Left kidney (tissue), 8 donors: ENCODE measurements at places on chromosomes 2 and 18. TPM values are rescaled to one million over a fixed set of nuclear protein-coding genes. Genes with fewer than 3 reads are reported as not detected.

- DNase-seq: no peak
These were observed 35.6 kb upstream of the NDUFV2 start for GRCh38 chr18:9066817-9067306.

DNA sequence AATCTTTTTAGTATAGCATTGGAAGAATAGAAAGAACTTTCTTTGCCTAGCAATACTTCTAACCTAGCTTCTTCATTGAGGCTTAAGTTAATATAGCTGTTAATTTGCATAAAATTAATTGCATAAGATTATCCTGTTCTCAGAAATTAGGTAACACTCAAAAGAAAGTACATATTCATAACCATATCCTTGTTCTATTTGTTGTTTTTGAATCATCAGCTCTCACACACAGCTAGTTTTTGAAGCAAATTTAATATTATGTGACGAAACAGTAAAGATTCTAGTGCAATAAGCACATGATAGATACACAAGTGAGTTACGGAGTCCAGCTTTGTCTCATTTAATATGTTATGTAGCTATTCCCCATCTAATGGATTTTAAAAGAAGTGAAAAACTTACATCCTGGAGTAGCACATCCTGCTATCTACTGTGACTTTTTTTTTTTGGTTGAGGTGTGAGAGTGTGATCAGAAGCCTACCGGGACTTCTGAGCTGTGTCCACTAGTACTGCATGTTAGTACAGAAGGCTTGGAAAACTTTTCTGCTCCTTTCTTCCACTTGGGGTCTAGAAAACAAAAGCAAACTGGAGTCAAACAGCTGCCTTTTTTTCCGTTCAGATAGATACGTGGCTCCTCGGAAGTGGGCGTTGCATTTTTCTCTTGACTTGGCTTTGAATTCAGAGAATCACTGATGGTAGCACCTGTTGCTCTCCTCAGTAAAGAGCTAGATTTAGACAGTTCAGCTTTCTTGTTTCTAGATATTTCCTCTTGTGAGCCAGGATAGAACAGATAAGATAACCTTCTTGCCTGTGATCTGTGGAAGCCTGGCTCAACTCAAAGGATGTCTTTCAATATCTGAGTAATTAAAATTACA, 27.2 kb downstream of the KDM3A start:
- no peak for DNase-seq

DNA sequence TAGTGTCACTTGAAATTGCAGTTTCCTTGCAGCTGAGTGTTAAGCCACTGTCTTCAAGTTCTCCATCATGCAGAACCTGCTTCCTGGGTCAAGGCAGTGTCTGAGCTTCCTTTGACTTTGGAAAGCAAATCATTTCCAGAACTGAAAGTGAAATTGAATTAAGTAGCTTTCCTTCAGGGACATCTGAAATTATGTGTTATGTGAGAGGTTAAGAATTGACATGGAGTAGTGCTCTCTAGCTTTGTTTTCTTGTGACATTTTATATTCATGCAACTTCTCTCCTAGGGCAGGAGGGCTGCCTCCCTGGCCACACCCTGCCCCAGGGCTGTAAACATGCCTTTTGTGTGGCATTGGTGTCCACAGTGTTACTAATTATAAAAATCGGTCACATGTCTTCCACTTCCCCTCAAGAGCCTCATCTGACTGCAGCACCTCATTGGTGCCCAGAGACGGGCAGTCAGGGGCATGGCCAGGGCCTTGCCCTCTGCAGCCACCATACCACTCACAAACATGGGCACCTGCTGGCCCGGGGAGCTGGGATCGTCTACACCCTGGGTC, 14.4 kb downstream of the RAB12 start:
- DNase-seq: no peak

- no peak for DNase-seq
These were observed 479.7 kb upstream of the RAB6C start for GRCh38 chr2:129499747-129500146.

DNA sequence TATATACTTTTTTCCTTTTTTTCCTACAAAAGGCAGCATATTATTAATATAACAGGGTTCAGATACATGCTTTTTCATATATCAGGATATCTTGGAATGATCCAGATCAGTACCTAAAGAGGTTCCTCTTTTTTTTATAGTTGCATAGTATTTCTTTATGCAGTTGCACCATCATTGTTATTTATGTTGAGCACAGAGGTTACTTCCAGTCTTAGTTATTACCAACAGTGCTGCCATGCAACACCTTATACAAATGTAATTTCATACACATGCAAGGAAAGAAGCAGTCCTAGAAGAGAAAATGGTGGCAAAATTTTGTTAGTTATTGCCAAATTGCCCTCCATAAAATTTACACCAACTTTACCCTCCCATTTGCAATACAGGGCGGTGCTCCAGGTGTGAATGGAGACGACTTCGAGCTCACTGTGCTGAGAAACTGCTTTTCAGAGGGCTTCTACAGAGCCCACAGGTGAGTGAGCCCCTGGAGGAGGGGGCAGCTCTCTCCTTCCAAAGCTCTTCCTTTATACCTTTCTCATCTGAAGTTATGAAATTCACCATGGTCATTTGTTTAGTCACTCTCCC, 30.0 kb upstream of the KCMF1 start:
- no peak for DNase-seq

DNA sequence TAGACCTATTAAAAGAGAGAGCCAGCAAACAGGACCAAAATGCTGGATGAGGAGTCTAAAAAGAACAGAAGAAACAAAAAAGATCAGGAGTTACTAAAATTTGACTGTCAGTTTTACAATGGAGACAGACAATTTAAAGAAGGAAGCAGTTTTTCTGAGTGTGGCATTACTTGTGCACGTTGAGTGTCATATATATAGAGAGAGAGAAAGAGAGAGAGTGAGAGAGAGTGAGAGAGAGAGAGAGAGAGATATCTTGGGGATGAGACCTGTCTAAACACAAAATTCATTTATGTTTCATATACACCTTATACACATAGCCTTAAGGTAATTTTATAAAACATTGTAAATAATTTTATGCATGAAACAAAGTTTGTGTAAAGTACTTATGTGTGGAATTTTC, 2.1 kb upstream of the GALNT3 start:
- DNase-seq: no peak

DNA sequence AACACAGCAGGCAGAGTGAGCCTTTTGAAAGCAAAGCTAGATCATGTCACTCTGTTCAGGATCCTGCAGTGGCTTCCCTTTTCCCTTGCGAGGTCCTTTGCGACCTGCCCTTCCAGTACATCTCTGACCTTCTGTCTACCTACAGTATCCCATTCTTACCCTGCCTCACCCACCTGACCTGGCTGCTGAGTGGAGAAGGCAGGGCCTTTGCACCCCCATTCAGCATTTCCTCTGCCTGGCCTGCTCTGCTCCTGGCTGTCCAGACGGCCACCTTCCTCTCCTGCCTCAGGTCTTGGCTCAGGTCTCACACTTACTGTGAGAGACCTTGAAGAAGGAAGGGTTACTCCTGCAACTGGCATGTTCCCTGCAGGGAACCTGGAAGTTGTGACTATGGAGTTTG, 77.4 kb downstream of the MAPRE2 start:
- DNase-seq: no peak

DNA sequence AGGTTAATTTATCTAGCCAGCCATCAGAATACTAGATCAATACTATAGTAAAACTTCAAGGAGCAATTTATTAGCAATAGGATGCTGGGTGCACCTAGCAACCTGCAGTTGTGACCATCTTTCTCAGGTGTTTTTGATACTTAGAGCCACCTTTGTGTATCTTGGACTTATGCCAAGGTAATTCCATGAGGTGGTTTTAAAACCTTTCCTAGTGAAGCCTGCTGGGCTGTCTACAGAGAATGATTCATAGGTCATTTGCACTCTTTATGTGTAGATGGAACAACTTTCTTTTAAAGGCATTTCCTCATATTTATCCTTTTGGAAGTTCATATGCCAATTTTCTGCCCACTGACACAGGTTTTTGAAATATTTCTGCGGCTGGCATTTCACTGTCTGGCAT, 1030.1 kb upstream of the POU3F3 start:
- no peak for DNase-seq

- no peak for DNase-seq
These were observed 46.7 kb downstream of the ARHGAP28 start for GRCh38 chr18:6776188-6776587.

- peak; percentile 69 for DNase-seq
These were observed 58.1 kb upstream of the RALBP1 start for GRCh38 chr18:9417073-9417851.

- no peak for DNase-seq
These were observed 11.9 kb downstream of the PPP3R1 start for GRCh38 chr2:68240446-68240845.

DNA sequence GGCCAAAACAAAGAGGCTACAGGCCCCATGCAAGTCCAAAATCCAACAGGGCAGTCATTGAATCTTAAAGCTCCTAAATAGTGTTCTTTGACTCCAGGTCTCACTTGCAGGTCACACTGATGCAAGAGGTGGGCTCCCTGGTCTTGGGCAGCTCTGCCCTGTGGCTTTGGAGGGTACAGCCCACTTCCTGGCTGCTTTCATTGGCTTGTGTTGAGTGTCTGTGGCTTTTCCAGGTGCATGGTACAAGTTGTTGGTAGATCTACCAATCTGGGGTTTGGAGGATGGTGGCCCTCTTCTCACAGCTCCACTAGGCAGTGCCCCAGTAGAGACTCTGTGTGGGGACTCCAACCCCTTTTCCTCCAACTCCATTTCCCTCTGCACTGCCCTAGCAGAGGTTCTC, 115.8 kb upstream of the ALKAL2 start:
- no peak for DNase-seq

GRCh38 chr2:119246884-119247843, 23.5 kb downstream of the STEAP3 start:
- no peak for DNase-seq

GRCh38 chr18:25453556-25454269, 101.7 kb upstream of the ZNF521 start:
- no peak for DNase-seq

- no peak for DNase-seq
These were observed 87.0 kb downstream of the CERS6 start for GRCh38 chr2:168543037-168543436.

- DNase-seq: no peak
These were observed 176.0 kb downstream of the CTIF start for GRCh38 chr18:48714873-48715272.

GRCh38 chr2:52194342-52194741, 1162.4 kb upstream of the NRXN1 start:
- DNase-seq: no peak

Gene KLHL14
- 33.1 TPM for polyA plus RNA-seq

Gene FNDC4
- polyA plus RNA-seq: 6.8 TPM

Gene IL36RN
- 0.07 TPM for polyA plus RNA-seq

Gene CDH20
- 3.3 TPM for polyA plus RNA-seq

Gene NXPH2
- polyA plus RNA-seq: 5.6 TPM

Gene EMILIN2
- polyA plus RNA-seq: 11.8 TPM
